Esophagus squamous epithelium (tissue), 5 donors: ENCODE measurements at places on chromosomes 12 and 14.

DNA sequence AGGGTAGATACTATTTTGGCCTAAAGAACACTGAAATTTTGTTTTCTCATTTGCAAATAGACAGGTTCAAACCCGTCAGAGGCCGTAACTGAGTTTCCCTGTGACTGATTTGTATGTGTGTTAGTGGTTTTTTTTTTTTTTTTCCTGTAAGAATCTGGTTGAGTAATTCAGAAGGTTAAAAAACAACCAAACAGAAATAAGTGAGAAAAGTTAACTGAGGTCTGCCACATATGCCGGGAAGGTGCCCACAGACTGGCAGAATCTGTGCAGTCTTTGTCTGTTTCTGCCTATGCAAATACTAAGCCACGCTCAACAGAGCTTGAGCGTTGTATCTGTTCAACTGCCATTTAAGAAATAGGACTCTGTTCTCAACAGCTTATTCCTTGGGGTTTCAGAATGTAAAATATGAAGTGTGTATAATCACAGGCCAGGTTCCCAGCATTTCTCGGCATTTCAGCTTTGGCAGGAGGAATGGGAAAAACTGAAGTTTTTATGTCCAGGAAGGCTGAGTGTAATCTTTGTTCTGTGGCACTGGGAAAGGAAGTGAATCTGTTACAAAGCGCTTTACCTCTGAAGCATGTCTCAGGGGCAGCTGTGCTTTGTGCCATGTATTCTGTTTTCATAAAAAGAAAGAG, 181.9 kb downstream of the PRKCH start:
- H3K4me3 ChIP-seq, result no peak overlapping the region
- no peak for DNase-seq
- peaks cover 41% of the 10 kb centered on the region for H3K4me1 ChIP-seq
- peaks cover 13% of the 10 kb centered on the region for H3K36me3 ChIP-seq
- no peaks in the 10 kb centered on the region for H3K27me3 ChIP-seq

DNA sequence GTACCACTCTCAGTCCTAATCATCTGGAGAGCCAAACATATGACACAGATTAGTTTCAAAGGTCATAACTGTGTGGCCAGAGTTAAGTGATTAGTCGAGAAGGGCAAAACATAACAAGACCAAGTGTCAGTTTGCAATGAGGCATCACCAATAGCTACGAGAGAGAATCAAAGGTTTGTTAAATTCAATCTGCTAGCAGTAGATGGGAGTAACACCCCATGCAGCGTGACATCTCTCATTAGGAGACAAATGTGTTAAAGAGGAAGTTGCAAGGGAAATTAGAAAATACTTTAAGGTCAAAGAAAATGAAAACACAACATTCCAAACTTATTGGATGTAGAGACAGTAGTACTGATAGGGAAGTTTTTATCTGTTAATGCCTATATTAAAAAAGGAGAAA, 135.7 kb upstream of the SYT10 start:
- no peak overlapping the region for H3K4me3 ChIP-seq
- no peak overlapping the region for H3K27ac ChIP-seq
- no peak for DNase-seq
- H3K4me1 ChIP-seq, result no peaks in the 10 kb centered on the region
- no peaks in the 10 kb centered on the region for H3K27me3 ChIP-seq
- H3K36me3 ChIP-seq, result no peaks in the 10 kb centered on the region

GRCh38 chr12:104772336-104772735, 185.8 kb downstream of the SLC41A2 start:
- no peak for DNase-seq
- no peaks in the 10 kb centered on the region for H3K27me3 ChIP-seq
- no peaks in the 10 kb centered on the region for H3K36me3 ChIP-seq
- no peak overlapping the region for H3K4me3 ChIP-seq
- H3K27ac ChIP-seq, result no peak overlapping the region

- no peak overlapping the region for H3K27ac ChIP-seq
- no peak overlapping the region for H3K4me3 ChIP-seq
- H3K4me1 ChIP-seq, result no peaks in the 10 kb centered on the region
- no peak for DNase-seq
Observed at GRCh38 chr12:11630046-11630706, 19.3 kb upstream of the ETV6 start.

DNA sequence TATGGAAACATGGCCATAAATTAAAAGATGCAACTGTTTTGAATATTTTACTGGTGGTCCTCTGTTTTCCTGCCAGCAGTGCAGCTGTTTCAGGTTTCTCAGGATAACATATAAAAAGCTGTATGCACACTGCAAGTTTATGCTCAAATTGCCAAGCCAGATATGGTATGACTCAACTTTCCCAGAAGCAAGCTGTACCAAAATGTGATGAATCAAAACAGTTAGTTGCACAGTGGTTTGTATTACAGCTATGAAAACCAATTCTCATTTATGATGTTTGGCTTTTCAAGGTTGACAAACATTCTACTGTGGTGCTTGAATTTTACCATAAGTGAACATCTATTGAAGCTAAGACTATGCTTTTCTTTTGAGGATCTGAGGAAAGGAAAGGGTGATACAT, 15.5 kb downstream of the TRMT5 start:
- no peak for DNase-seq
- no peak overlapping the region for H3K4me3 ChIP-seq
- H3K4me1 ChIP-seq, result no peaks in the 10 kb centered on the region

DNA sequence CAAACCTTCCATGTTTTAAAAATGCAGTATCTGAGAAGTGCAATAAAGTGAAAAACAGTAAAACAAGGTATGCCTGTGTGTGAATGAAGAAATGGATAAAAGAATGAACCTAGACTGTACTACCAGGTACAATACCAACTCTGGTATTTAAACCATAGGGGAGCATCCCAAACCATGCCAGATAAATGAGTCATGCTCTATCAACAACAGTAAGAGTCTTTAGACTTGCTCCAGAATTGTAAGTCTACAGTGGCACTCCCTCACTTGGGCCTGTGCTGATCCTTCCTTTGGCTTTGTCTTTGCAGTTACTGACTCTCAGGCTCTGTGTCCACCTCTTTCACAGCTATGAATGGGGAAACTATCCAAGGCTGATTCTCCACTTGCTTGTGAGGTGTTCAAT, 38.1 kb downstream of the BBS10 start:
- H3K27ac ChIP-seq, result no peak overlapping the region
- no peaks in the 10 kb centered on the region for H3K36me3 ChIP-seq
- no peak overlapping the region for H3K4me3 ChIP-seq
- H3K27me3 ChIP-seq, result no peaks in the 10 kb centered on the region
- no peak for DNase-seq

GRCh38 chr12:76041406-76041805, 9.8 kb upstream of the PHLDA1 start:
- DNase-seq, result no peak
- no peak overlapping the region for H3K27ac ChIP-seq
- H3K4me3 ChIP-seq, result no peak overlapping the region
- no peaks in the 10 kb centered on the region for H3K27me3 ChIP-seq
- no peaks in the 10 kb centered on the region for H3K4me1 ChIP-seq

- H3K27me3 ChIP-seq, result no peaks in the 10 kb centered on the region
- H3K4me1 ChIP-seq, result peaks cover 11% of the 10 kb centered on the region
- DNase-seq, result no peak
- no peak overlapping the region for H3K27ac ChIP-seq
- no peaks in the 10 kb centered on the region for H3K36me3 ChIP-seq
- peak overlapping the region; percentile 64 for H3K4me3 ChIP-seq
Observed at GRCh38 chr14:64970776-64971477, 1.2 kb downstream of the RAB15 start.

DNA sequence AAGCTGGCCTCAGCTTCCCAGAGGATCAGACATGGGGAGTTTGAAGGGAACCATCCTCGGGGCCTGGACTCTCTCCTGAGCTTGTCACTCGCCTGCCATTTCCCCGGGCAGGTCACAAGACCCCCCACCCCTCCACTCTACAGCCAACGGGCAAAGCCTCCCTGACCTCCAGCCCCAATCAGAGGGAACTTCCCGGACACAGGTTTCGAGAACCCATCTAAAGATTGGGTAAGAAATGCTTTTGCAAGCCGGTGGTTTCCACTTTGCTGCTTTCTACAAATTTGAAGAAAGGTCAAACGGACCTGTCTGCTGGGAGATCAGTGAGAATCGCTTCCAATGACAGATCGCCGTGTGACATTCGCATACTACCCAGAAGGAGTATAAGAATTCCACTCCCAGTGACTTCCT, 89.6 kb downstream of the SCARB1 start:
- no peak overlapping the region for H3K4me3 ChIP-seq
- no peak overlapping the region for H3K27ac ChIP-seq
- DNase-seq, result no peak
- peaks cover 26% of the 10 kb centered on the region for H3K27me3 ChIP-seq
- peaks cover 35% of the 10 kb centered on the region for H3K4me1 ChIP-seq

GRCh38 chr12:89245090-89245489, 107.2 kb downstream of the DUSP6 start:
- H3K4me3 ChIP-seq, result no peak overlapping the region
- DNase-seq, result no peak
- H3K27me3 ChIP-seq, result no peaks in the 10 kb centered on the region
- no peaks in the 10 kb centered on the region for H3K36me3 ChIP-seq

GRCh38 chr12:109721276-109721675, 7.7 kb downstream of the FAM222A start:
- H3K4me1 ChIP-seq, result peaks cover 64% of the 10 kb centered on the region
- no peak overlapping the region for H3K27ac ChIP-seq
- no peaks in the 10 kb centered on the region for H3K36me3 ChIP-seq
- no peak overlapping the region for H3K4me3 ChIP-seq

- H3K36me3 ChIP-seq, result no peaks in the 10 kb centered on the region
- no peaks in the 10 kb centered on the region for H3K27me3 ChIP-seq
- H3K27ac ChIP-seq, result no peak overlapping the region
- H3K4me3 ChIP-seq, result no peak overlapping the region
- H3K4me1 ChIP-seq, result no peaks in the 10 kb centered on the region
- no peak for DNase-seq
Observed at GRCh38 chr14:37436519-37436918, 158.5 kb downstream of the FOXA1 start.

- H3K36me3 ChIP-seq, result no peaks in the 10 kb centered on the region
- H3K27ac ChIP-seq, result no peak overlapping the region
Observed at GRCh38 chr12:28963554-28963953, 185.5 kb upstream of the FAR2 start.

DNA sequence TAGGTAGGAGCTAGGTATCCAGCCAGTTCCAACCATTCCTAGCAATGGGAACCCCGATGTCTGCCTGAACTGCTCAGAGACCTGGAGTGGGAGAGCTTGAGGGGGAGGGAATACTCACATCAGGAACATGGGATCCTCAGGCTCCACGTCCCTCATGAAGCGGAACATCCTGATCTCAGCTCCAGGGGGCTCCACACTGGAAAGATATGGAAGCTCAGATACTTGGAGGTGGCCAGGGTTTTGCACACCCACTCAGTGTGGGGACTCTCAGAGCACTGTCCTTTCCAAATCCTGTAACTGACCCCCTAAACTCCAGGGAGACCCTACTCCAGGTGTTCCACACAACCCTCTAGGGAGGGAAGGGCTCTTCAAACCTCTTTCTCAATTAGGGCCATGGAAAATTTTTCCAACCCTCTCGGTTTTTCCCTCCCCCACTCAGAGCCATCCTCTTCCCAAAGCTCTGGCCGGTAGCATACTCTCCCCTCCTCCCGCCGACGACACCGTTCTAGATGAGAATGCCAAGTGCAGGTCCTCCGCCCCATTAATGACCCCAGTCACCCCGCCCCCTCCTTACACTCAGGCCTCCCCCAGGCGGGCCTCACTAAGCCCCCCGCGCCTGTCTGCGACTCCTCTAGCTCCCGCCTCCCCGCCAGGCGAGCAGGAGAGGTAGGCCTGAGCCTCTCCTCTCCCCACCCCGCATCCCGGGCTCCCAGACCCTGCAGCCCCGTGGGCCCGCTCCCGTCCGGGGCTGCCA, 597 bp downstream of the MLF2 start:
- peak overlapping the region; percentile 88 for H3K4me3 ChIP-seq
- peaks cover 46% of the 10 kb centered on the region for H3K36me3 ChIP-seq
- peaks cover 36% of the 10 kb centered on the region for H3K4me1 ChIP-seq
- peak overlapping the region; percentile 98 for H3K27ac ChIP-seq
- no peak for DNase-seq

DNA sequence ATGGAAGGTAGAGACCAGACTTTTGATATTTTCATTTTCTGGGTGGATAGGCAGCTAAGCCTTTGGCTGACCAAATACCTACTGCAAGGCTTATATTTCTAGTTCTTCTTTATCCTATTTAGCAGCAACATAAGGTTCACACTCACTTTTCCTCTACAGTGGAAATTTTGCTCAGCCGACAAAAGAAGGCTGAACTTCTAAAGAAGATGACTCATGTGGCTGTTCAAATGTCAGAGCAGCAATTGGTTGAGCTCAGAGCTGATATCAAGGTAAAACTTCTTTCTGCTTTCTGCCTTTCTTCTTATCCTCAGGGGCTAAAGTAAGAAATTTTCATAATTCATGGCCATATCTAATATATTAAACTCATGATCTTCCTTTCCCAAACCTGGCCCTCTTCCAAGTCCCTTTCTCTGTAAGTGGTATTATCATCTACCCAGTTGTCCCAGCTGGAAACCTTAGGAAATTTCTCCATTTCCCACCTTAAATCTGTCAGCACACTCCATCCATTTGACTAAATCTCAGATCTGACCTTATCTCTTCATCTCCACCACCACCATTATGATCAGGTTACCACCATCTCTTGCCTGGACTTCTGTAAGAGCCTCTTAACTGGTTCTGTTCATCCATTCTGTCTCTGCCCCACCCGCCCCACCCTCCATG, 19.8 kb upstream of the KCNH3 start:
- no peaks in the 10 kb centered on the region for H3K36me3 ChIP-seq
- no peak overlapping the region for H3K4me3 ChIP-seq
- no peak overlapping the region for H3K27ac ChIP-seq
- no peaks in the 10 kb centered on the region for H3K4me1 ChIP-seq
- DNase-seq, result no peak

DNA sequence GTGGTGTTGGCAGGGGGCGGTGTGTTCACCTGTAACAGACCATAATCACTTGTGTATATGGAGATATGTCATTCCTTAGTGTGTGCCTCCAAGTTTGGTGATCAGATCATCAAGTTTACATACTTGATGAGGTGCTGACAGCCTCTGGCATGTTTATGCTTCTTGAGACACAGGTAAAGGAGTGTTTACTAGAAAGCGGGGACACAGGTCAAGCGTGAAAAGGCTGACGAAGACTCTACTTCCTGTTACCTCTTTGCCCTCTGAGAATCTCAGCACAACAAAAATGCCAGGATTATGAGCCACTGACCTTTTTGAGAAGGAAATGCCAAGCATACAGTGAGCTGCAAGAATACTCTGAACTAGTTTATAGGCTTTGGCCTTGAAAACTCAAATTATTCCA, 29.6 kb downstream of the PRDM4 start:
- no peak for DNase-seq
- H3K36me3 ChIP-seq, result peaks cover 4% of the 10 kb centered on the region
- H3K27me3 ChIP-seq, result no peaks in the 10 kb centered on the region
- no peak overlapping the region for H3K27ac ChIP-seq
- H3K4me3 ChIP-seq, result no peak overlapping the region
- H3K4me1 ChIP-seq, result peaks cover 7% of the 10 kb centered on the region

DNA sequence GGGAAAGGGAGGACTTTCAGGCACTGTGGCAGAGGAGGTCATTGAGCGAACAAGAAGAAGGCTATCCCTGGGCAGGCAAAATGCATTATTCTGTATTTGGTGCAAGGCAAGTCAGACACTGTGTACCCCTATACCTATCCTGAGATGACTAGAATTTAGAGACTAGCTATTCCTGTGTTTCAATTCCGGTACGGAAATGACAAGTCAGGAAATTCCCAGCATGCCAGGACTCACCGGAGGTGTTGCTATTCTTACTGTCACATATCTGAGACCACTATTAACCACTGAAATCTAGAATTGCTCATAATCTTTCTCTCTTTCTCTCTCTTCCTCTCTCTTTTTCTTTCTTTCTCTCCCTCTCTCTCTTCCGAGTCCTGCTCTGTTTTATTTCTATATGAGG, 297.1 kb downstream of the PDZRN4 start:
- H3K4me1 ChIP-seq, result no peaks in the 10 kb centered on the region
- H3K27me3 ChIP-seq, result no peaks in the 10 kb centered on the region
- no peak overlapping the region for H3K4me3 ChIP-seq
